NCI-H748 treated with DMSO at 0.1 percent for 48 hours (cell line): ENCODE measurements at places on chromosomes 6 and 20.

DNA sequence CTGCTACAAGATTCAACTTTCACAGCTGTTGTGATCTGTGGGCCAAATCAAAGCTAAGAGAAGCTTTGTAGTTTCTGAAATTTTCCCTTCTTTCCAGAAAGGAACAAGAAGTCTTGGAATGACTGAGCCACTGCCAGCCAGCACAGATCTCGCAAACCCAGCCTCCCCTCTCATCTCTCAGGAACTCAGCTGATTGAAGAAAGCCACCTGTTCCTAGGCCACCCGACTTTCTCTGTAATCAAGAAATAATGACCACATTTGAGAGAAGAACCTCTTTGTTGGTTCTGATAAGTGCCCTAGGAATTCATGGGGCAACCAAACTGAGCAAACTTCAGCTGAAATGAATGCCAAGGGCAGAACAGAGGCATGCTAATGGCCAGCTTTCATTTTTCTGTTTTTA is 61.7 kb downstream of the HDGFL1 start:
- no peak for DNase-seq

DNA sequence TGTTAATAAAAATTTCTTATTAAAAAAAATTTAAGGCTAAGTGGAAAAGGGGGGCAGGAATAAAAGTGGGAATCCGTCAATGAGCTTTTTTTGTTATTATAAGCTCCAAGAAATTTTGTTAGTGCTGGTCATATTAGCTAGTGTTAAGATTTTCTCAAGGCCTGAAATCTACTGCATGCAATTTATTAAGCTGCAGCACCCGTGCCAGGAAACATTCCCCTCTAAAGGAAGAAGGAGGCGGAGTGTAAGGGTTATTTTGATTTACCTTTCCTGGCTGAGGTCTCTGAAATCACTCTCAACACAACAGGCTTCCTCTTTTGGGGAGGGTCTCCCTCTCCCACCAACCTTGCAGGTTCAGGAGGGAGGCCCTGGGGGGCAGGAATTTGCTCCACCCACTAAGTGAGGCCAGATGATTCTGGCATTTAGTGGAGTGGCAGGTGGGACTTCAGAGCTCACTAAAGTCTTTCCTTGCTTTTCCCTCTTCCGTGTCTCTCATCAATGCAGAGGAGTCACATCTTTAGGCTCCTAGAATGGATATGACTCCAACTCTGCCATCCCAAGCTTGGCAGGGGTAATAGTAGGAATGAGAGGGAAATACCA is 168.8 kb downstream of the BCAS1 start:
- DNase-seq: no peak

- DNase-seq: no peak
These were observed 121.7 kb downstream of the NKAIN2 start for GRCh38 chr6:123925350-123925749.

DNA sequence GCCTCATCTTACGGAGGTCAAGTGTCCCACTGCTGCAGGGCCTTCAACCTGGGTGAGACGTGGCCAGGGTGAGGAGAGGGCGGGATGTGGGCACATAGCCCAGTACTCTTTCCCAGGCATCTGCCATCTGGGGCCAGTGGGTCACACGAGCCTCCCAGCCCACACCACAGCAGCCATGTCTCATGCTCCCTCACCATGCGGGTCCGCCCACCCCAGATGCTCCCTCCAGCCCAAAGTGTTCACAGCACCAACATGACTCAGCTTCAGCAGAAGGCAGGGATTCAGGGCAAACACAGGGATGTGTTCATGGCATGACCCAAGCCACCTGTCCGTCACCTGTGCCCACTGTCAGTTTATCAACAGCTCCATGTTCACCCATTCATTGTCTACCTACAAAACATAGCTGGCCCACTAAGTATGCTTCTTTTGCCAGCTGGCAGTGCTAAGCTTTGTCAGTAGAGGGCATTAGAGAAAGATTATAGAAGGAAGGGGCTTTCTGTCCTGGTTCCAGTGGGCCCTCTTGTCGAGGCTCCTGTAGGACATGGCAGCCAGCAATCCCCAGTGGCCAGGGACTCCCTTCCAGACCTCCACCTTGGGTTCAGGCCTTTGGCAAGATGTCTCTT is 109.2 kb downstream of the FOXF2 start:
- no peak for DNase-seq

GRCh38 chr6:157538168-157538567 is 157.2 kb downstream of the ZDHHC14 start:
- DNase-seq: no peak

DNA sequence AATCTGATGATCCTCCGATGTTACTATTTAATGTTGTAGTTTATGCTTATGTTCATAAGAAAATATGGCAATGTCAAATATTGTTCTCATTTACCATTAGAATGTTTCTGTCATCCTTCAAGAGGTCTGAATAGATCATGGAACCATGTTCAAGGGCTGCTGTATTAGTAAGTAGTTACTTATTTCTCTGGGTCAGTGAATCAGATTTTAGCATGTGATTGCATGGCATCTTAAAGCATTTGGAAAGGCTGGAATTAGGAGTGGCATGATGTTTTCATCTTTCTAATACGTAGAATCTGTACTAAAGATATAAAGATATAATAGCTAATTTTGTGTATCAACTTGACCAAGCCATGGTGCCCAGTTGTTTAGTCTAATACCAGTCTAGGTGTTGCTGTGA is 40.5 kb upstream of the NKX2-4 start:
- DNase-seq: no peak

- no peak for DNase-seq
These were observed 24.4 kb downstream of the GNAS-AS1 start for GRCh38 chr20:58826271-58826670.

DNA sequence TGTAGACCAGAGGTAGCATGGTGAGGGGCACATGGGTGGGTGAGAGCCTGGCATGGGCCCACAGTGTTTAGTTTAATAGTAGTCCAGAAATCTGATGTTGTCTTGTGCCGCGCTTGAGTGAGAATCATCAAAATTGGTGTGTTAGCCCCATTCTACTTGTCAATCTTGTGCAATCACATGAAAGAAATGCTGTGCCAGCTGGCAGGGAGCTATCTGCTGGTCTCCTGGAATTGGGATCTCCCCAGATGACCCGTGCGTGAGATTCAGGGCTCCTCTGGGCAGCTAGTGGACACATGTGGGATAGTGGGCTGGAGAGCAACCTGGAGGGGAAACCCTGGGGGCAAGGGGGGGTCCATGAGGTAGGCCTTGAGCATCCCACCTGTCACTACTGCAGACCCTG is 43.5 kb upstream of the ZFP64 start:
- DNase-seq: no peak

- DNase-seq: peak; percentile 96
These were observed 34.8 kb downstream of the SLC35D3 start for GRCh38 chr6:136956590-136957544.

DNA sequence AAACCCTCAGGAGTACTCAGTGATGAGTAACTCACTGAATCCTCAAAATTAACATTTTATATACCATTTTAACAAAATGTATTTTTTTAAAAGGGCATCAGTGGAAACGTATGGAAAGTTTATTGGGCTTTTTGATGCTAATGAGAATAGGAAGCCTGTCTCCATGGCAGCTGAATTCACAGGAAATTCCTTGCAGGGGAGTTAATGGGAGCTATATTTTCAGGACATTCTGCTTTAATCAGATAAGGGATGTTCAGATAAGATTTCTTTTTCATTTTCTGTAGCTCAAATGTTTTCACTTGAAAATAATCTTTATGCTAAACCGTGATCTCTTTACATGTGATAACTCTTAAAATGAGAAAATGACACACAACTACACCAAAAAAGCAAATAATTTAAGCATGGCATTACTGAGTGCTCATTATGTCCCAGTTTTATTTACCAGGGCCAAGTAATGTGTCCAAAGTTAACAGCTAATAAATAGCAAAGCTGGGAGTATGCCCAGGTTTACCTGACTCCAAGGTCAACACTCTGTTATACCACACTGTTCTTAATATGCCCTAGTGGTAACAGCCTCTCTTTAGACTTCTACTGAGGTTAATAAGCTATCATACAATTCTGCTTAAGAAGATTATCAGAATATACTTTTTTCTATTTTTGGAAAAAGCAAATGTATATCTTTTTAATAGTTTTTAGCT is 348.1 kb downstream of the GRIK2 start:
- no peak for DNase-seq
